Lung microvascular endothelial cell (primary cell): ENCODE measurements at places on chromosomes 13 and 19. TPM values are rescaled to one million over a fixed set of nuclear protein-coding genes. Genes with fewer than 3 reads are reported as not detected.

- no peak for DNase-seq
Observed at GRCh38 chr13:32316501-32316900, 1.2 kb downstream of the BRCA2 start.

GRCh38 chr19:7789447-7789846 lies 26.4 kb downstream of the CLEC4M start:
- no peak for DNase-seq

MBOAT7 gene
- 9.5 and 19.4 TPM in 2 replicates for total RNA-seq

DNA sequence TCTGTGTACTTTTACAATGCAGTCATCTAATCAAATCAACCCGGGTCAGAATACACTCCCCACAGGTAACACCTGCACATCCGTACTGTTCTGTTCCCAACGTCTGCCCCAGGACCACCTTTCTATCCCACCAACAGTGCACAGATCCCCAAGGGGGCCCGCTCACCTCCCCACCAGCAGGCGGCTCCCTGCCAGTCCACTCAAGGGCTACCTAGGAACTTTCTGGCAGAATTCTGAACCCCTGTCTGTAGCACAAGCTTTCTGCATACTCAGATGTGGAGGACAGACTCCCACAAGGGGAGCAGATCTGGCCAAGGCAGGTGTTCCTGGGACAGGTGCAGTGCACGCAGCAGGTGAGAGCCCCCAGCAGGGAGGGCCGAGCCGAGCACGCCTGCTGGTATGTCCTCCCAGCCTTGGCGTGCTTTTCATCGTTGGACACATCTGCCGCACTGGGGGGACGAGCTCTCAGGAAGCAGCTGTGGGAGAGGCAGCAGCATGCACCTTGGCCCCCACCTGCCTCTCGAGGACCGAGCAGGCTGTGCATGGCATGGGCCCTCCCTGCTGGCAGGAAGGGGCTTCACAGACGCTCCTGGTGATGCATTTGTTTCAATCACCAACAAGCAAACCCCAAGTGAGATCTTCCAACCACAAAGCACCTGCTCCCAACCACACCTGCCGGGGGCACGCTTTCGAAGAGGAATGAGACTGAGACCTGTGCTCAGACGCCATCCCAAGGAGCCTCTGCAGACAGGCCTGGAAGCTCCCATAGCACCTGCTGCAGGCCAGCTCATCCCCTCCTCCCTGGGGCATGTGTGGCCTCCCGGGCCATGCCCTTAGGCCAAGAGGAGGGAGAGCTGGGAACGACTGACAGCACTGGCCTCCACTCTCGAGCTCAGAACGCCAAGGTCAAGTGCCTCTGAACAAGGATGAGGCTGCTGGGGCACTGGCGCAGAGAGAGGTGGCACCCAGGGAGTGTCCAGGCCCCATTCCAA lies 35.9 kb downstream of the RAB20 start:
- DNase-seq = no peak

DNA sequence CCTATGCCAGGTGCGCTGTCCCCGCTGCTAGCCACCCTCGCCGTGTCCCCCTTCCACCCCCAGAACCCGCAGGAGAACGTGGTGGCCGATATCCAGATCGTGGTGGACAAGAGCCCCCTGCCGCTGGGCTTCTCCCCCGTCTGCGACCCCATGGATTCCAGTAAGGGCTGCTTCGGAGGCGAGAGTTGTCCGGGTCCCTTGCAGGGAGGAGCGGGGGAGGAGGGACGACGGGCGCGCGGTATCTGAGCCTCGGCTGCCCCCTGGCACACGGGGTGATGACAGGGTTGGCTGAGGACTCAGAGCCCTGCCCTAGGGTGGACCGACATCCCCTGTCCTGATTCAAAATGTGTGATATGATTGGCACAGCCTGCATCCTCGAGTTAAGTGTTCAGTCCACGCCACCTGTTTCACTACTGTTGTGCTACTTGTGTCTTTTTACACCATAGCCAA lies 653 bp downstream of the MVB12A start:
- DNase-seq = peak; percentile 60
